ENCODE measurements at places on chromosomes 16 and 17. TPM values are rescaled to one million over a fixed set of nuclear protein-coding genes. Genes with fewer than 3 reads are reported as not detected.
A peak's percentile ranks its signal among the peaks of the same experiment; 100 is the strongest.

DNA sequence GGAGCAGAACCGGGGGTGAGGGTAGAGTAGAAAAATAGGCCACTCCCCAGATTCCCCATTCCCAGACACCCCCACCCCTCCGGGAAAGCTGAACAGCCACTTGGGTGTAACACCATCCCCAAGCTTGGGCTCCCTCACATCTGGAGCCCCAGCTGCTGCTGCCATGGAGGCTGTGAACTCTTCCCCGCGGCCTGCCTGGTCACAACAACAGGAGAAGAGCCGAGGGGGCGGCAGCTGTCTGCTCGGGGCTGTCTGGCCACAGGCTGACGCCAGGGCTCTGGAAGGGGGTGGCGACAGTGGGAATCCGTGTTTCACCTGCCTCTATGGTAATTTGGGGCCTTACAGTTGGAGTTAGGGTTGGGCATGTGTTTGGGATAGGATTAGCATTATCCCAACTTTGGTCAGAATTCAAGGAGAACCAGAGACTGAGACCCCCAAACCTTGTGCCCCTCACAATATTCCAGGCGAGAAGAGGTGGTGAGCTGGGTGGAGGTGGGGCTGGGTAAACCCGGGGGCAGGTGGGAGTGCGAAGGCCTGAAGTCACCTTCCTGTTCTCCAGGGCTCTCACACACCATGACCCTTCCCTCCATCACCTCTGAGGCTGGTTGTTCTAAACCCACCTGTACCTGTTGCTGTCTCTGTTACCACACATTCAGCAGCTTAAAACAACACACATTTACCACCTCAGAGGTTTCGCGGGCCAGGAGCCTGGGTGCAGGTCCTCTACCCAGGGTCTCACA, 29.7 kb upstream of the NXPH3 start:
- DNase-seq: peak; percentile 66

GRCh38 chr17:78707016-78707415, 75.1 kb downstream of the CYTH1 start:
- DNase-seq: no peak

DNA sequence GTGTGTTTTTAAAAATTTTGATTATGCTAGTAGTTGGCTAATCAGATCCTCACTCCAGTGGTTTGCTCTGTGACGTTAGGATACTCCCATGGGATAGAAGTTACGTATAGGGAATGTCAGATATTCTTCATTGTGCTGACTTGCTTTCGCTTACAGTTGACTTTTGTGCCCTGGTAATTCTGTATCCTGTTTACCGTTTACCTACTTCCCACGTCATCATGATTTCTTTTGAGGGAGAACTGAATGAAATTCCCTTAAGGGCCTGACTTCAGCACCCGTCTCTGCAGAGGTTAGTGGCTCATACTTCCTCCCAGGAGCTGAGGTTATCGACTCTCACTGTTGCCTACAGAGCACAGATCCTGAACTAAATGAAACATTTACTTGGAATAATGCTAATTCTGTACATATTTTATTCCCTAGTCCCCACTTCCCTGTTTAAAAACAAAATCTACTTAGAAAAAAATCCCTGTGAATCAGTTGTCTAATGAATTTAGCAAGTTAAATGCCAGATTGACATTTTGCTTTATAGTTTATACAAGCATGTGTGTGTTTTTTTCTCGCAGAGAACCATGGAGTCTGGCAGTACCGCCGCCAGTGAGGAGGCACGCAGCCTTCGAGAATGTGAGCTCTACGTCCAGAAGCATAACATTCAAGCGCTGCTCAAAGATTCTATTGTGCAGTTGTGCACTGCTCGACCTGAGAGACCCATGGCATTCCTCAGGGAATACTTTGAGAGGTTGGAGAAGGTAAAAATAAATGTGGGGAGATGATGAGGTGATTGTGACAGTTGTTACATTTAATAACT, 2.8 kb downstream of the PRKAR1A start:
- peak; percentile 63 for DNase-seq

GRCh38 chr17:46152423-46152822, 40.8 kb downstream of the KANSL1 start:
- DNase-seq: no peak

DNA sequence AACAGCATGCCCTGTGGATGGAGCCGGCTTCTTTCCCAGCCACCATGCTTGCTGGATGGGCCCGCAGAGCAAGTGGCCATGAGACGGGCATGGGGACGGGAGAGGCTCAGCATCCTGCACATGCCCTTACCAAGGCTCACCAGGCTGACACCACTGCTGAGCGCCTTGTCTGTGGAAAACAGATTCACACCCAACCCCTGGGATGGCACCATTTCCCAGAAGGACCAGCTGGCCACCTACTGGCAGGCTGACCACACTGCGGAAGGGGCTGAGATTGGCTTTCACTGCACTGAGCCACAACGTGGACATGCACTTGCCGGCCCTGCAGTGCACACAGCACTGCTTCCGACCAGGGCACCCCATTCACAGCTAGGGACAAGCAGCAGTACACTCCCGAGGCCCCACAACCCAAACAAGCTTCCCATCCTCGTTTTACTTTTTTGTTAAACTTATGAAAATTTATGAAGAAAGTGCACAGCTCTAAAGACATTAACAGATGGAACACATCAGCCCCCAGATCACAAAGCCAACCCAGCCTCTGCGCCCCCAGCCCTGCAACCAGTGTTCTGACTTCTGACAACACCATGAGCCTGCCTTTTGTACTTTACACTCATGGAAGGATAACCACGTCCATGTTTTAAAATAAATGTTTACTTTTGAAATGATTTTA, 13.9 kb upstream of the KRTAP17-1 start:
- DNase-seq: no peak

DNA sequence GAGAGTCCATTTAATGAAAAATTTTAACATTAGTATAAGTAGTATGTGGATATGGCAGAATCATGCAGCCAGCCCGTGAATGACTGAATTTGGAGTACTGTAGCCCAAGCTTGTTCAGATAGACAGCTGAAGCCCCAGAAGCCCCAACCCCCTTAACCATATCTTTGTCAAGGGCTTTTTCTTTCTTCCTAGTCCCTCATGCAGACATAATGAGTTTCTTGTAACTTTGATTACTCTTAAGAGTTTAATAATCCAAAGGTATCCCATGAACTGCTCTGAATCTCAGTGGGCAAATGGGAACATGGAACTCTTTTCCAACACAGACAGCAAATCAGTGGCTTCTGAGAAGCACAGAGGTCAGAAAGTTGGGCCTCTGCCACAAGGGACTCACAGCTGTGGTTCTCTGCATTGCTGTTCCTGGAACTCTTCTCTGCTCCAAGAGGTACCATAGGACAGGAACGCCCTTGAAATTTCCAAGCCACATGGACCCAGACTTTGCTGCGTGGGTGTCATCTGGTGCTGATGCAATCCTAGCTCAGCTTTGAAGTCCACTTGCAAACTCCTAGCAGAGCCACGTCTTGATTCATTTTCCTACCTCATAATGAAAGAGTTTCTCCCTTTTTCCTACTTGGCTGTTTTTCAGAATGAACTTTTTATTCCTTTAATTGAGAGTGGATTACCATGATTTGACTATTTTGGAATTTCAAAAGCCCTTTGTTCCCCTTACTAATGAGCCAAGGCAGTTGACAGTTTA, 18.1 kb downstream of the LYRM1 start:
- no peak for DNase-seq

The ALDH3A1 gene
- total RNA-seq: not detected

DNA sequence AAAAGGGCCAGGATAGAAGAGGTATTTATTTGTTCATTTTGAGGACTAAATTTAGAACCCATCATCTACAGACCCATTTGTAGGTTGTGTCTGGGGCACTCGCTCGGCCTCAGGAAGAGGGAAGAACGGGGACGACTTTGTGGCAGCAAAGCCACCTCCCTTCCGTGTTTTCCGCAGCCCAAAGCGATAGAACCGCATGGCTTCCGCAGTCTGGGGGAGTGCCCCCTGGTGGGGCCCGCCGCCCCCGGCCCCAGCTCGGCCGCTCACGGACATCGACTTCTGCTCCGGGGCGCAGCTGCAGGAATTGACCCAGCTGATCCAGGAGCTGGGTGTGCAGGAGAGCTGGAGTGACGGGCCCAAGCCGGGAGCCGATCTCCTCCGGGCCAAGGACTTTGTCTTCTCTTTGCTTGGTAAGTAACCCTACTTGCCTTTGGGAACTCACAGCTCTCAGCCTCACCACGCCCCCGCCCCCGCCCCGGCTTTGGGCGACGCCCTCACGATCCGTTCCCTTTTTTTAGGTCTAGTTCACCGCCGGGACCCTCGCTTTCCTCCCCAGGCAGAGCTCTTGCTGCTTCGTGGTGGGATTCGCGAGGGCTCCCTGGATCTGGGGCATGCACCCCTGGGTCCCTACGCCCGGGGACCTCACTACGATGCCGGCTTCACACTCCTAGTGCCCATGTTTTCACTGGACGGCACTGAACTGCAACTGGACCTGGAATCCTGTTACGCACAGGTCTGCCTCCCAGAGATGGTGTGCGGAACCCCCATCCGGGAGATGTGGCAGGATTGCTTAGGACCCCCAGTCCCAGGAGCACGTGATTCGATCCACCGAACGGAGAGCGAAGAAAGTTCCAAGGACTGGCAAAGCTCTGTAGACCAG, 681 bp downstream of the TMEM102 start:
- peak; percentile 83 for DNase-seq

The KDM8 gene
- total RNA-seq: 3.5 TPM

The KRTAP4-1 gene
- not detected for total RNA-seq

DNA sequence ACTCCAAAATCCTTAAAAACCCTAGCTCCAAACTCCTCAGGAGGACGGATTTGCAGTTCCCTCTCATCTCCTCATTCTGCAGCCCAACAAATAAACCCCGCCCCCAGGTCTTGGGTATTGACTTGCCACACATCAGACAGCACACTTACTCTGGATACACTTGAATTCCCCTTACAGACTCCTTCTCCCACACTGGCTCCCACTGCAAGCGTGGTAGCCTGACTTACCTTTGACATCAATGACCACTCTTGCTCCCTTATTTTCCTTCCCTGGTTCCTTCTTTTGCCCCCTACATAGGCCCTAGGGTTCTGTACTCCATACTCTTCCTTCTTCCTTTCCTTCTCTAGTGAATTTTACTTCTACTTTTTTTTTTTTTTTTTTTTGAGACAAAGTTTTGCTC, 7.5 kb downstream of the RFFL start:
- no peak for DNase-seq

The PIPOX gene
- total RNA-seq: 1.1 TPM

GRCh38 chr17:8123695-8124349, at the start of gene HES7:
TSS of gene HES7 (minus strand) at chr17:8124106. CDS start at chr17:8124084, 22 bp downstream.
- no peak for DNase-seq

The GSE1 gene
- 28.9 TPM for total RNA-seq

DNA sequence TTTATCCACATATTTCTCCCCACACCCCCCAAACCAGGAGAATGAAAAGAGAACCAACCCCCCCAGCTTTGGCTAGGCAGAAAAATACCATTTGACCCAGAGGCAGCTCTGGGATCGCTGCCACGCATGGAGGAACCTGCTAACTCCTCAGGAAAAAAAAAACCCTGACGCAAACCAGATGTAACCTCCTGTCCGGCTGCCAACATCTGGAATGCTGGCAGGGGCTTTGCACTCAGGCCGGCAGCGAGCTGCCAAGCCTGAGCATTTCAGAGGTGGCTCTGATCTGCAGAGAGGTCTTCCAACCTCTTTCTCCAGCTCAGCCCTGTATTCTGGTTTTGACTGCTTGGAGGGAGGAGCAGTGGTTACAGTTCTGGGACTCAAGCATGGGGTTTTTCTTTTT, 8.2 kb downstream of the IGFBP4 start:
- DNase-seq: peak; percentile 88

The TMC6 gene
- total RNA-seq: 77.0 TPM

The MYOCD gene
- total RNA-seq: 37.6 TPM

Data from Right ventricle myocardium inferior (tissue), 1 donor.